ENCODE measurements at places on chromosomes 13 and 19.

GRCh38 chr13:24081387-24081786 lies 79.1 kb upstream of the SPATA13 start:
- peak; percentile 37 for DNase-seq

GRCh38 chr19:29365836-29366417 lies 153.0 kb upstream of the UQCRFS1 start:
- DNase-seq, result no peak

DNA sequence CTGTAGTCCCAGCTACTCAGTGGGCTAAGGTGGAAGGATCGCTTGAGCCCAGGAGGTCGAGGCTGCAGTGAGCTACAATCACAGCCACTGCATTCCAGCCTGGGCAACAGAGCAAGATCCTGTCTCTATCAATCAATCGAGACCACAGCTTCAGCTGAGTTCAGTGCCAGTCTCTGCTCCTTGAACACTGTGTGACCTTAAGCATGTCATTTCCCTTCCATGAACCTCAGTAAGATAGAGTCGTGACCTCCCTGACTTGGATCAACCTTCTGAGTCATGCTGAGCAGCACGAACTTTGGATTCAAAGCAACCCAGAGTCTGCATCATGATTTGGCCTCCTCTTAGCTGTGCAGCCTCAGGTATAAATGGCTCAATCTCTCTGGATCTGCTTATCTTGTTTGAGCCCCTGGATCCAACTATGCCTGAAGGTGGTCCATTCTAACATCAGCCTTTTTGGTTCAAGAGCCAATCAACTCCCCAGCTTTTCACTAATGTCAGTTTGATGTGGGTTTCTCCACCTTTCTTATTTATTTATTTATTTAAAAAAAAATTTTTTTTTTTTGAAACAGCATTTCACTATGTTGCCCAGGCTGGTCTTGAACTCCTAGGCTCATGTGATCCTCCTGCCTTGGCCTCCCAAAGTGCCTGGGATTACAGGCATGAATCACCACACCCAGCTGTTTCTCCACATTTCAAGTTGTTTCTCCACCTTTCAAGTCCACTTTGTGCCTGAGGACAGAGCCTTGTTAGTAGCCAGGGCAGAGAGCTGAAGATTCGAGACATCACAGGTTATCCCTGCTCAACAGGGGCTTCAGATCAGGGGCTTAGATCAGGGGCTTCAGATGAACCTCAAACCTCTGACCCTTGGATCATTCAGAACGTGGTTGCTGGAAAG lies 26.4 kb downstream of the PTPRS start:
- DNase-seq, result peak; percentile 53

DNA sequence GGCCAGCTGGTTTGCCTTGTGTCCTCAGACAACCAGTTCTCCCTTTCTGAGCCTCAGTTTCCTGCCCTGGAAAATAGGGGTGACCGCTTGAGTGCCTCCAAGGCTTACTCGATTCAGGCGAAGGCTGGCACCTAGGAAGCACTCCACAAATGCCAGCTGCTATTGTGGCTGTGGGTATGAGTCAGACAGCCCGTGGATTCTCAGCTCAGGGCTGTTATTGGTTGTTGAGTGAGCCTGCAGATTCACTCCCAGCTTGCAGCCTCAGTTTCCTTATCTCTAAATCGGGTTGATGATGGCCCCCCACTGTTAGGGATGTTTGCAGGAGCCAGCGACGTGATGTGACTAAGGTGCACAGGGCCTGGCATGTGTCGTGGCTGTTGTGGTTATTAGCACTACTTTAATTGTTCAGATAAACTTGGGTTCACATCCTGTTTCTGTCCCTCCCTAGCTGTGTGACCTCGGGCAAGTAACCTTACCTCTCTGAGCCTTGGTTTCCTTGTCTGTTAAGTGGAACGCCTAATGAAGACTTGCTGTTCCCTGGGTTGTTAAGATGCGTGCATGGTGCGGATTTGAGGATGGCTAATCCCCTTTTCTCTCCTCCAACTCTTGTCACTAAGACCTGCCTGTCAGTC lies 2.4 kb downstream of the MARK4 start:
- DNase-seq, result peak; percentile 25

DNA sequence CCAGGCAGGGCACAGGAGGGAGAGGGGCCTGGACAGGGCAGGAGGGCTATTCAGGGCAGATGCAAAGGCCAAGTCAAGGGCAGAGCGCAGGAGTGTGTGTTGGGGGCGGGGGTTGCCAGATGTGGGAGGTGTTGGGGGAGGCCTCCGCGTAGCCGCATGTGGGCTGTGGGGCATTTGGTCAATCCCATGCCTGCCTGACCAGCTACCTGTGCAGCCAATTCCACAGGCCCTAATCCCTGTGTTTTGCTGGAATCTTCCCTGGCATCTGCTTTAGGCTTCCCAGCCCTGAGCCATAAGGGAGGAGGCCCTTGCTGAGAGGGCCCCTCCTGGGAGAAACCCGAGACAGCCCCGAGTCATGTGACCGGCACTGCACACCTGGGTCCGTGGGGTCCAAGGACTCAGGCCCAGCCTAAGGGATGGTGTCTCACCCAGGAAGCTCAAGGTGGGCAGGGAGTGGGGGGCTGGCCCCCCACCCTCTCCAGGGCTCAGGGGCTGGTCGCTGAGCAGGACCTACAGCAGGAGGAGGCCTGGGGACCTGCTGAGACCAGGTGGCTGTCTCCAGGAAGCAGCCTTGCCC lies 20.3 kb downstream of the RFX1 start:
- DNase-seq, result no peak

GRCh38 chr19:30908262-30908771 lies 440.9 kb downstream of the TSHZ3 start:
- DNase-seq, result no peak

DNA sequence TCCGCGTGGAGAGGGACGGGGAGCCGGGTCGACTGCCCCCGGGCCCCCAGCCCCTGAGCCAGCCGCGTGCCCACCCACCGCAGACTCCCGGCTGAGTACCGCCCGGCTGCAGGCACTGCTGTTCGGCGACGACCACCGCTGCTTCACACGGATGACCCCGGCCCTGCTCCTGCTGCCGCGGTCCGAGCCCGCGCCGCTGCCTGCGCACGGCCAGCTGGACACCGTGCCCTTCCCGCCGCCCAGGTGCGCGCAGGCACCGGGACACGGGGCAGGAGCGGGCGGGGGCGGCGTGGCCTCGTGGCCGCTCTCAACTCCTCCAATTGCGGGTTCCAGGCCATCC lies 1.6 kb downstream of the AMH start:
- DNase-seq, result no peak

DNA sequence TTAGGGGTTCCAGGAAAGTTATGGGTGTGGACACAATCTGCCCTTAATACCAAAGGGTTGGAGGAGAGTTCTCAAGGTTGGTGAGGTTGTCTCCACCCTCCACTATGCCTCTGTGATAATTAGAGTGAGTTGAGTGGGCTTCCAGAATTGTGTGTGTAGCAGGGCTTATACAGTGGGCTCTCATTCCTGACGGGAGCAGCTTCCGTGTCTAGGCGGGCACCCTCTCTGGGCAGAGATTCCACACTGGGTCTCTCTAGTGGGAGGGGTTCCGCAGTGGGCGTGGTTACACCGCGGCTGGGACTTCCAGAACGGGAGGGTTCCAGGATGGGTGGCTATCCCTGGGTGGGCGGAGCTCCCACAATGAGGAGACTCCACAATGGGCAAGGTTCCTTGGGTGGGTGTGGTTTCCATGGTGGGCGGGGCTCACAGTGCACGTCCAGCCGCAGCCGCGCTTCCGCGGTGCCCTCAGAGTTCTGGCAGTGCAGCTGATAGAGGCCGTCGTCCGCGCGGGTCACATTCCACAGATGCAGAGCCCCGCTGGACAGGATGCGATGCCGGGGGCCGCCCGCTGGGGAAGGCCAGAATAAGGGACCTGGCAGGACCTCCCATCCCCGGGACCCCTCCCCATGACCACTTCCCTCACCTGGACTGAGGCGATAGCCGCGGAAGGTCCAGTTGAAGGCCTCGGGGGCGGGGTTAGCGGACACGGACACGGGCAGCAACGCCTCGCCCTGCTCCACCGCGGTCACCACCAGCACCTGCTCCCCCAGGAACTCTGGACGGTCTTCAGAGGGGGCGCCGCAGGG lies 8.4 kb downstream of the NPHS1 start:
- DNase-seq, result peak; percentile 15

DNA sequence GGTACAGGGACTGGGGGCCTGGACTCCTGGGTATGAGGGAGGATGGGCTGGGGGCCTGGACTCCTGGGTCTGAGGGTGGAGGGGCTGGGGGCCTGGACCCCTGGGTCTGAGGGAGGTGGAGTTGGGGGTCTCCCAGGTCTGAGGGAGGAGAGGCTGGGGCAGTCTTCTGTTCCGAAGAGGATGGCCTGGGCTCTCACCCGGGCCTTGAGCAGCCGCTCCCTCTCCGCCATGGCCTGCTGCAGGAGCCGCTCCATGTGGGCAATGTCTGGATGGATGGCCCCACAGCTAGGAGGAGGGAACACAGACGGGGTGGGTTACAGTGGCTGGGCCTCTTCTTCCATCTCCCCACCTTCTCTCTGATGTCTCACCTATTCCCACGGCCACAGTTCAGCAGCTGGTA lies 18.1 kb downstream of the PHLDB3 start:
- no peak for DNase-seq

- DNase-seq, result peak; percentile 17
Measured at GRCh38 chr19:15418231-15418578, 583 bp downstream of the AKAP8L start.

- DNase-seq, result no peak
Measured at GRCh38 chr19:38706792-38707511, 37.3 kb downstream of the CAPN12 start.

DNA sequence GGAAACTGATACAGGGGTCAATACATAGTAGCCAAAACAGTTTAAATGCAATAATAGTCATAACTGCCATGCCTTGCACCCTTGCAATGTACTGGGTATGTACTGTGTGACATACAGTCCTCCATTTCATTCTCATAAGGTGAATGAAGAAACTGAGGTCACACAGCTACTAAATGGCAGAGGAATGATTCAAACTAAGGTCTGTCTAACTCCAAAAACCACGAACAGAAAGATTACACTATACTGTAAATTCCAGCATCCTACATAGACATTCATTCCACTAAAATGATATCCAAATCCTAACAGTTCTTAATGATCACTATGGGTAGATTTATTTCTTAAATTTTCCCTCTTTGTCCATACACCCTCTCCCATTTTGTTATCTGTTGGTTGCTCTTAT lies 238.1 kb upstream of the SERP2 start:
- DNase-seq, result no peak

DNA sequence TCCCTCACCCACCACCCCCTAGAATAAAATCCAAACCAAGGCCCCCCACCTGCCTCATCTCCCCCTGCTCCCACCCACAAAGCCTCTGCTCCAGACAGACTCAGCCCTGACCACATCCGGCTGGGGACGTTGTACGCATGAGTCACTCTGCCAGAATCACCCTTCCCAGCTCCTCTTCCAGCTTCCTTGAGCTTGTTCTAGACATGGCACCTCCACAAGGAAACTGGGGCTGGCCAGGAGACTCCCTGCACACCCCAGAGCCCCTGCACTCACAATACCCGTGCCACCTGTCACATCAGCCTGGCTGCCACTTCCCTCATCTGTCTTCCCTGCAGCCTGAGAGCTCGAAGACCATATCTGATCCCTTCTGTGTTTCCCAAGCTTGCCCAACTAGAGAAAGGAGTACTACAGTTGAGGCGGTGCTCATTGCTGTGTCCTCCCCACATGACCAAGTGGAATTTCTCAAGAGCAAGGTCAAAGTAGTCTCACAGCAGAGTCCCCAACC lies 9.7 kb downstream of the DEDD2 start:
- DNase-seq, result peak; percentile 83

DNA sequence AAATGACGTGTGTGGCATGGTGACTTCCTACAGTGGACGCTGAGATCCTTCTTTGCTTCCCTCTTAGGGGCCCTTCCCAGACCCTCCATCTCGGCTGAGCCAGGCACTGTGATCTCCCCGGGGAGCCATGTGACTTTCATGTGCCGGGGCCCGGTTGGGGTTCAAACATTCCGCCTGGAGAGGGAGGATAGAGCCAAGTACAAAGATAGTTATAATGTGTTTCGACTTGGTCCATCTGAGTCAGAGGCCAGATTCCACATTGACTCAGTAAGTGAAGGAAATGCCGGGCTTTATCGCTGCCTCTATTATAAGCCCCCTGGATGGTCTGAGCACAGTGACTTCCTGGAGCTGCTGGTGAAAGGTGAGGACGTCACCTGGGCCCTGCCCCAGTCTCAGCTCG lies 5.2 kb downstream of the LAIR2 start:
- DNase-seq, result no peak

DNA sequence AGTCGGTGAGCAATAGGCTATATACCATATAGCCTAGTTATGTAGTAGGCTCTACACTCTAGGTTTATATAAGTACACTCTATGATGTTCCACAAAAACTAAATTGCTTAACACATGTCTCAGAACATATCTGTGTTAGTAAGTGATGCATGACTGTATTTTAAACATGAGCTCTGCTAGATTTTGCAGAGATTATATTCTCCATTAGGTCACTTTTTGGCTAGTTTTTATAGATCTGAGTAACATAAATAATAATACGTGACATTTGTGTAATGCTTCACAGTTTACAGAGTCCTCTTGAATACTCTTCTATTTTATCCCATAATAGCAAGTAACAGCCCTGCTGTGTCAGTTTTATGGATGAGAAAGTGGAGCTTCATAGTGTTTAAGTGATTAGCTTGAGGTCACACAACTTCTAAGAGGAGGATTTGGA lies 47.8 kb downstream of the NDFIP2 start:
- peak; percentile 7 for DNase-seq

- no peak for DNase-seq
Measured at GRCh38 chr19:55352040-55352439, 2.5 kb downstream of the COX6B2 start.

GRCh38 chr19:18020212-18021085 lies 12.5 kb downstream of the ARRDC2 start:
- DNase-seq, result peak; percentile 39

GRCh38 chr19:16946951-16947940 lies 58.4 kb downstream of the F2RL3 start:
- DNase-seq, result no peak

DNA sequence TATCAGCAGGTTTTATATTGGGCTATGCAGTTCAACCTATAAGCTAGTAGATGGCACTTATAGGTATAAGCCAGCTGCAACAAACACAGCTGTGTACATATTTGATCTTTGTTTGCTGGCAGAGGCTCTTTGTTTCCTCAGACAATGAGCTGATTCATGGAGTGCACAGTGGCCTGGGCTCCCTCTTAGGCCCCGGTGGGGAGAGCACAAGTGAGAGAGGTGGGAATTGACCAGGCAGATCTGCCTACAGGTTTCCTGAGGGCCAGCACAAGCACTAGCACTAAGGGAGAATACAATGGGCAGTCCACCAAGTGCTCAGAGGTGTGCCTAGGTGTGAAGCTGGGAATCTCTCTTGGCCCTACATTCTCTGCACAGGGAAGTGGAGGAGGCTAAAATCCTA lies 1390.7 kb downstream of the SLITRK5 start:
- no peak for DNase-seq

GRCh38 chr19:36460046-36460445 lies 29.3 kb downstream of the ZNF566 start:
- DNase-seq, result no peak
